ENCODE measurements at places on chromosomes 6 and 20. TPM values are rescaled to one million over a fixed set of nuclear protein-coding genes. Genes with fewer than 3 reads are reported as not detected.

GRCh38 chr6:144297511-144298100 is 12.5 kb downstream of the UTRN start:
- no peak for DNase-seq

CFAP61 gene
- 0.08 TPM for polyA plus RNA-seq

CYP39A1 gene
- 0.71 TPM for polyA plus RNA-seq

ZNF391 gene
- polyA plus RNA-seq: 4.8 TPM

SLC22A2 gene
- not detected for polyA plus RNA-seq

DNA sequence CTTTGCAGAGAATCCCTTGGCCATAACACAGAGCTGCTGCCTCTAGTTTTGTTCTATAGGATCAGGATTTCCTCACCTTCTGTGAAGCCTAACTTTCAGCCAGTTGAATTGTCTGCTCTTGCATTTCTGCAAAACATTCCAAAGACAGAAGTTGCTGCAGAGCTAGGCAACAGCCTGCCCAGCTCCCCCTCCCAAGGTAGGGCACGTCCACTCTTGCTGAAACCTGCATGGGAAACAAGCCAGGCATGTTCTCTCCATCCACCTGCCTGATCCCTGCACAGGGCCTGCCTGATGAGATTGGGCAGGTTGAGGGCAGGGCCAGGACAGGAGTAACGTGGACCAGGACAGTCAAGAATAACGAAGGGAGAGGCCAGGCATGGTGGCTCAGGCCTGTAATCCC is 58.9 kb upstream of the NAA20 start:
- no peak for DNase-seq

DNA sequence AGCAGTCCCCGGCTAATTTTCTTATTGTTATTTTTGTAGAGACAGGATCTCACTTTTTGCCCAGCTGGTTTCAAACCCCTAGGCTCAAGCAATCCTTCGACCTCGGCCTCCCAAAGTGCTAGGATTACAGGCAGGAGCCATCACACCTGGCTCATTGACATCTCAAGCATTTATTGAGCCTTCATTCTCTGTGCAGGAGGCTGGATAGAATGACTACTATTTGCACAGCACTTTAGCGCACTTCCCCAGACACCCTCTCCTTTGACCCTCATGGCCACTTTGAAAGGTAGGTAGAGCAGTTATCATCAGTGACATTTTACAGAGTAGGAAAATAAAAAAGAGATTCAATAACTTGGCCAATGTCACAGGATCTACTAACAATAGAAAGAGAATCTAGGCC is 124.0 kb upstream of the STXBP5 start:
- no peak for DNase-seq

DNA sequence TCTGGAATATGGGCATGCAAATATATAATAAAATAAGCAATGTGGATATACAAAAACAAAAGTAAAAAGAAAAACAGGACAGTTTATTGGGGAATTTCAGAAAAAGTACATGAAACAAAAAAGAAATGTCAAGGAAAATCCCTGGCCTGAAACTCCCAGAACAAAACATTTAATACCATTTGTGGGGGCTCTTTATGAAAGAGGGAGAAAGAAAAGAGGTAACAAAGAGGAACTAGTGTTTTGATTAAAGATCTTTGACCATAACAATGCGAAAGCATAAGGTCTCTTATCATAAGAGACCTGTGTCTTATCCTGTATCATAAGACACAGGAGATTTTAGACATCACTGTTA is 88.6 kb upstream of the ARID1B start:
- DNase-seq: no peak

GRCh38 chr20:13865156-13865555 is 80.3 kb downstream of the NDUFAF5 start:
- DNase-seq: no peak

DNA sequence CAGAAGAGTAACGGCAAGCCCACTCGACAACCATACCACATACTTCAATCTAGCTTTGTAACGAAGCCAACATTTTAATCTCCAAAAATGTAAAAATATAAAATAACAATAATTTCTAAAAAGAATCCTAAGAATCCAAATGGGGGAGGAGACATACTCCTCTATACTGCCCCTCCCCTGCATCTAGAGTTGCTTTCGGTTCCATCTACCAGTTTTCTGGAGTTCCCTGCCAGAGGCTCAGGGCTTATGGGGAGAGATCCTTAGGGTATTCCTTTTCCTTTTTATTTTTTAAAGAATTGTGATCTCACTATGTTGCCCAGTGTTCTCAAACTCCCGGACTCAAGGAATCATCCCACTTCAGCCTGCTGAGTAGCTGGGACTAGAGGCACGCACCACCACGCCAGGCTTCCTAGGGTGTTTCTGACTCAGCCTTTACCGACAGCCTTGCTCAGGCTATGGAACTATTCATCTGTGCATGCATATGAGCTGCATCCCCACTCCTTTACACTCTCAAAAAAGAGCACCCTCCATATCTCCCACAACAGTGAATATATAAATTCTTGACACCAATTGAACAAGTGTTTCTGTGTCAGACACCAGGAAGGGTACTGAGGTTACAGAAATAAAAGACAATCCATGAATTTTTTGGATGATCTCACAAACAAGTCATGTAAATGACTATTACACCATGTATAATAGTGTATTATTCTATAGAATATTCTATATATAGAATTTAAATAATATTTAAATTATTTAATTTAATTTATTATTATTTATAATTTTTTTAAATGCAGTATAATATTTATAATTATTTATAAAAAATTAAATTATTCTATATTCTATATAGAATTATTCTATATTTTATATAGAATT is 40.7 kb upstream of the UBR2 start:
- no peak for DNase-seq

GRCh38 chr20:51526106-51526470 is 16.4 kb downstream of the NFATC2 start:
- no peak for DNase-seq

DNA sequence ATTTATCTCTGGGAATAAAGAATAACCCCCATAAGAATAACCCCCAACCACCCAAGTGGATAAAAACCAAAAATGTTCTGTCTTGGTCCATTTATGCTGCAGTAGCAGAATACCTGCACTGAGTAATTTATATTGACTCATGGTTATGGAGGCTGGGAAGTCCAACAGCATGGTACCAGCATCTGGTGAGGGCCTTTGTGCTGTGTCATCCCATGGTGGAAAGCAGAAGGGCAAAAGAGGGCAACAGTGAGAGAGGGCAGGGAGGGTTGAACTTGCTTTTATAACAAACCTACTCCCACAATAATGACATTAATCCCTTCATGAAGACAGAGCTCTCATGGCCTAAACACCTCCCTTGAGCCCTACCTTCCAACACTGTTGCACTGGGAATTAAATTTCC is 133.7 kb downstream of the ERMARD start:
- DNase-seq: no peak

DNA sequence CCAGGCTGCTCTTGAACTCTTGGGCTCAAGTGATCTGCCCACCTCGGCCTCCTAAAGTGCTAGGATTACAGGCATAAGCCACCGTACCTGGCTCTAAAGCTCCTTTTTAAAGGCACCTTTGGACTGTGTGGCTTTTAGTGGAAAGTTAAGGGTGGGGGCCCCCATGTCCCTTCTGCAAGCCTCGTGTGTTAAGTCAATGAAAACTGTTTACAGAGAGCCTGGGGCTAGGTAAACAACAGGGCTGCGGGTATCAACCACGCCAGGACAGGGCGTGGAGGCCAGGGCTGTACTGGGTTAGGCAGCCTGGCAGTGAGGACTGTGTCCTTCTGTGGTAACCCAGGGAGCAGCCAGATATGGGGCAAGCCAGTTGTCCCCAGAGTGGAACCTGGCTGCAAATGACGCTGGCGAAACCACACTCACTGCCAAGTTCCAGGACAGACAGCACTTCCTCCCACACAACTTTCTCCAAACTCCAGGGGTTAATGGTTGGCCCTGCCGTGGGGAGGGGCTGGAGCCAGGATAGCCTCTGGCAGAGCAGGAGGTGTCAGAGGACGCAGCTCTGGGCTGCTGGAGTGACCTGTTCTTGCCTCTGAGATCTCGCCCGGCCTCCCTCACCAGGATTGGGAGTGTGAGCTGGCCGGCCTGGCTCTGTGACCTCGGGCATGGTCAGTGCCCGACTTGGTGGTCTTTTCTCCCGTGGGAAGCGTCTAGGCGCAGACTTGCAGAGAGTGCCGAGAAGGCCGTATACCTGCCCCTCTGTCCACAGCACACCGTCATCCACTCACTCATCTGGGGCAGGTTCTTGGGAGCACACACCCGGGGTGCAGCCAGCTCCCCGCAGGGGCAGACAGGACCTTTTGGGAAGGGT is 3.2 kb downstream of the SLC17A9 start:
- no peak for DNase-seq

DNA sequence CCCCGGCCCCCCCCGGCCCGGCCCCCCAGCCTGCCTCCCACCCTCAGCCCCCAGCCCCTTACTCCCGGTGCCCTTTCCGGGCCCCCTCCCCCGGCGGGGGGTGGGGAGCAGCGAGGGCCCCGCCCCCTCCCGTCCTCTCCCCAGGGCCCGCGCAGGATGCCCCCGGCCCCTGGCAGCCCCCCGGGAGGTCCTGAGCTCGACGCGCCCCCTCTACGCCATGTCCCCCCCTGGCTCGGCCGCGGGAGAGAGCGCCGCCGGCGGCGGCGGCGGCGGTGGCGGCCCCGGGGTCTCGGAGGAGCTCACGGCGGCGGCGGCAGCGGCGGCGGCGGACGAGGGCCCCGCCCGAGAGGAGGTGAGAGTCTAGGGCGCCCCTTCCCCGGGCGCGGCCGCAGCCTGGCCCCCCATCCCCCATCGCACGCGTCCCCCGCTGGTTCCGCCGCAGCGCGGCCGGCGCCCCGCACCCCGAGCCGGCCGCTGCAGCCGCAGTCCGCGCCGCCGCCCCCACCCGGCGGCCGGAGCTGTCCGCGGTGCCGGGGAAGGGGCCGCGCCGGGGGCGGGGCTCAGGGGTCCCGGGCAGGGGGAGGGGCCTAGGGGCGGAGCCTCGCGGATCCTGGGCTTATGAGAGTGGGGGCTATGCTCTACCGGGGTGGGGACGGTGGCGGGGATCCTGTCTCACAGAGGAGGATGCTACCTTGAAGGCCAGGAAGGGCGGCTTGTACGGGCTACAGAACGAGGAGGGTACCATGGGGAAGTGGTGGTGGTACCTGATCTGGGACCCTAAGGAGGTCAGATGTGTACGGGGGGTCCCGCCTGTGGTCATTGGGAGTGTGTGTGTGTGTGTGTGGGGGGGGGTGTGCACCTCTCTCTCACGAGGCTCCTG is 516 bp downstream of the TMEM151B start:
- no peak for DNase-seq

GRCh38 chr6:25136854-25137253 is 142.3 kb upstream of the CARMIL1 start:
- DNase-seq: no peak

RMND1 gene
- polyA plus RNA-seq: 7.3 TPM

DLL1 gene
- polyA plus RNA-seq: 1.7 TPM

GRCh38 chr6:40792183-40792582 is 205.0 kb upstream of the LRFN2 start:
- no peak for DNase-seq

- no peak for DNase-seq
Observed at GRCh38 chr6:170134031-170134470, 156.8 kb downstream of the DLL1 start.

LAMA4 gene
- 0.95 TPM for polyA plus RNA-seq

DNA sequence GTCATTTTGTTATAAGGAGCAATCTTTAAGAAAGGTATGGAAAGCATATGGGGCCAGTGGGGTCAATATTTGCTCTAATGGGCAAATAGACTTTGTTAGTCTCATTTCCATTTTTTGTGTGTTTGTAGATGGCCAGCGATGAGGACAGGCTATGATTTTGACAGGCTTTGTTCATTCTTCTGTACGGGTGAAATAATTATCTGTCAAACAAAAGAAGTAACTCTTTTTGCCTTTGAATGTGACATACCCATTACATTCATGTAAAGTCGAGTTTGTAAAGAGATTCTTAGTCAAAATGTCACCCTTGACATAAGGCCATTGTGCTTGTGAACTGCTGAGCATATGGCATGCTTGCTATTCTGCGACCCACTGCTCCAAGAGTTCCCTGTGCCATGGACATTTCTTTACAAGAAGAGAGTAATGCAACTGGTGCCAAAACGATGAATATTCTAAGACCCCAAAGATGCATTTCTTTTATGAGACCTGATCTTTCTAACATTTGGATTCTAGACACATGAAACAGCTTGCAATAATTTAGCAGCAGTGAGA is 38.2 kb upstream of the JAG1 start:
- DNase-seq: no peak

GRCh38 chr20:21812379-21812778 is 106.9 kb downstream of the PAX1 start:
- no peak for DNase-seq

- no peak for DNase-seq
Observed at GRCh38 chr6:29730575-29731126, 7.4 kb downstream of the HLA-F start.

DNA sequence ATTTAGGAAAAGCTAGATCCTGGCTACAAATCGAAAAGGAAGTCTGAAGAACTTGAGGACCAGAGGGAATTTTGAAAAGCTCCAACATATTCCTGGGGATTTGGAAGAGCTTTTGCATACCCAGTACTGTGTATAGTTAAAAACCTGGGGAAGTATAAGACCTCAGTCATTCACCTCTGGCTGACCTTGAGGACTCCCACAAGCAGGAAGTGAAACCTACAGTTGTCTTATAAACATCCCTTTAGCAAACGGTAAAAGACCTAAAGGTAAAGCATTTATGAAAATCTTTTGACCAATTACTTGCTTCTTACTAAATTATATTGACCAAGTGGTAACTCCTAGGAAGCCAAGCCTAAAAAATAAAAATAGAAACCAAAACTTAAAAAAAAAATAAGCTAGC is 175.0 kb downstream of the HAO1 start:
- DNase-seq: no peak

MRAP2 gene
- polyA plus RNA-seq: 5.3 TPM

DNA sequence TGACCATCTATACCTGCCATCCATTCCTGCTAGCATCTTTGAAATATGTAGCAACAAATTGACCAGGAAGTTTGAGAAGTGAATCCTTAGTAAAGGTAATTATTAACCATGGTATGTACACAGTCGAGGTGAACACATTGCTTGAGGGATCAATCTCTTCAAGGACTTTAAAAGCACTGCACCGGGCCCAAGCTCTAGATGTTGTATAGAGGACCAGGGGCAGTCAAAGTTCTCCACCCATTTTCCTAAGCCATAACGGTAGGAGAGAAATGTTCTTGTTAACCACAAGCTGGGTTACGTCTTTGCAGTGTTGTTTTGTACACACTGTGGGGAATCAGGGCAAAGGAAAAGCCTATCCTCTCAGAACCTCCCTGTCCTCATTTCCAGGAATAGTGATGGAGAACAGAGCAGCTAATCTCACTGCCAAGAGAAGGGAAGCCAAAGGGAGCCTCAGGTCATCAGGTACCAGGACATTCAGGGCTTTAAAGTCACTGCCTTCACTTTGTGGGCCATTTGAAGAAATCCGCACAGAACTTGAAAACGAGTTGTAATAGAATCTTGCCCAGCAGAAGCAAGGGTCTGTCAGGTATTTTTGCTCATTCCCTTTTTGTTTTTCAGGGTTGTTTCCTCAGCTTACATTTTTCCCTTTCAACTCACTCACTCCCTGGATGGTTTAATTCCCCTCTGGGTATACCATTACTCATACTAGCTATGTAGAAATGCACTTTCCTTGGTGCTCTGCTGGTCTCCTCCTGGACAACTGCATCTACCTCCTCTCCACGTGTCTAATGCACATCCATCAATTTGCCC is 5.3 kb upstream of the PM20D2 start:
- DNase-seq: no peak

All from H1 (cell line).